ENCODE measurements at places on chromosomes 7 and 10. TPM values are rescaled to one million over a fixed set of nuclear protein-coding genes. Genes with fewer than 3 reads are reported as not detected.
A peak's percentile ranks its signal among the peaks of the same experiment; 100 is the strongest.

DNA sequence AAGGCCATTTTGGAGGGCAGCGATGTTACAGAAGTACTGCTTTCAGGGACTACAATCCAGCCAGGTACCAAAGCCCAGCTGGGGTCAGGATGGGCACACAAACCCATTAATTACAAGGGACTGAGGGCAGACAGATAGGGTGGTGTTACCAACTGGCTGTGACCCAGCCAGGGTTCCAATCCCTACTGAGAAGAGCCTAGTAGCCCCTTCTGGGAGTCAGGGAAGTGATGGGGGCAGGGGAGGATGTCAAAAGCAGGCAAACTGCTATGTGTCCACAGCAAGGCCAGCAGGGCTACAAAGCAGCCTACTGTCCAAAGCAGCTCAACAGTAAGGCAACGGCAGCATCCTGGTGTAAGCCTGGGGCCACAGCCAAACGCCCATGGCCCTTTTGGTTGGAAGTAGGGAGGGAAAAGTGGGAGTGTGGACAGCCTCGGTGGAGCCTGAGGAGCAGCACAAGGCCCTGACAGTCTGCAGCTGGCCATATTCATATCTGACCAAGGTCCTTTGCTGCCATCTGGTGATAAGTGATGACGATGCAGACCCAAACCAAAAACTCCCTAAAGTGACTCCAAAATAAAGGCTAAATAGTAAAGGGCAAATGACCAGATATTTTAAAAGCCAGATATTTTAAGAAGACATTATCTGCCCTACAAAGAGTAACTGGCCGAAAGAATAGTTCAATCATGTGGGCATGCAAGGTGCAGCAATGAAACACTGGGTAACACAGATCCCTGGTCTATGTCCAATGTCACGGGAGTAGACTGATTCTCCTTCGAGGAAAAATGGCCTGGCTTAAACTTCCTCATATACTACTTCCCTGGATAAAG, 56.9 kb downstream of the XPNPEP1 start:
- no peak overlapping the region for H3K4me3 ChIP-seq
- no peaks in the 10 kb centered on the region for H3K4me1 ChIP-seq
- no peaks in the 10 kb centered on the region for H3K27me3 ChIP-seq
- H3K27ac ChIP-seq, result no peak overlapping the region

PIP gene
- not detected for total RNA-seq

GRCh38 chr7:28729727-28730126, 228.4 kb downstream of the TRIL start:
- no peaks in the 10 kb centered on the region for H3K36me3 ChIP-seq
- no peaks in the 10 kb centered on the region for H3K27me3 ChIP-seq
- DNase-seq, result no peak
- H3K4me1 ChIP-seq, result peaks cover 5% of the 10 kb centered on the region
- no peak overlapping the region for H3K27ac ChIP-seq
- H3K4me3 ChIP-seq, result no peak overlapping the region

DNA sequence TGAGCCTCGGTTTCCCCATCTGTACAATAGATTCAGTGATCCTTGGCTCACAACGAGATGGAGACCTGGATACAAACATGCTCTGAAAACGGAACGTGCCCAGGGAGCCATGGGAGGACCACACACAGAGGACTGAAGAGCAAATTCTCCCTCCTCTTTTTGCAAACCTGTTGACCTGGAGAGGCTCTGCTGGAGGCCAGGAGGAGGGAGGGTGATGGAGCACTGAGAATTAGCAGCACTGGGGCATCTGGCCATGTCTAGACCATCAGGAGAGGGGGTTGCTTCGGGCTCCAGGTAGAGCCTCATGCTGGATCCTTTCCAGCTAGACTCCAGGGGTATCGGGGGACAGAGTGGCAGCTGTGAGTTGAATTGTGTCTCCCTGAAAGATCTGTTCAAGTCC, 97.4 kb upstream of the GPR26 start:
- no peak overlapping the region for H3K4me3 ChIP-seq
- H3K4me1 ChIP-seq, result no peaks in the 10 kb centered on the region
- no peaks in the 10 kb centered on the region for H3K27me3 ChIP-seq
- no peak overlapping the region for H3K27ac ChIP-seq

DNA sequence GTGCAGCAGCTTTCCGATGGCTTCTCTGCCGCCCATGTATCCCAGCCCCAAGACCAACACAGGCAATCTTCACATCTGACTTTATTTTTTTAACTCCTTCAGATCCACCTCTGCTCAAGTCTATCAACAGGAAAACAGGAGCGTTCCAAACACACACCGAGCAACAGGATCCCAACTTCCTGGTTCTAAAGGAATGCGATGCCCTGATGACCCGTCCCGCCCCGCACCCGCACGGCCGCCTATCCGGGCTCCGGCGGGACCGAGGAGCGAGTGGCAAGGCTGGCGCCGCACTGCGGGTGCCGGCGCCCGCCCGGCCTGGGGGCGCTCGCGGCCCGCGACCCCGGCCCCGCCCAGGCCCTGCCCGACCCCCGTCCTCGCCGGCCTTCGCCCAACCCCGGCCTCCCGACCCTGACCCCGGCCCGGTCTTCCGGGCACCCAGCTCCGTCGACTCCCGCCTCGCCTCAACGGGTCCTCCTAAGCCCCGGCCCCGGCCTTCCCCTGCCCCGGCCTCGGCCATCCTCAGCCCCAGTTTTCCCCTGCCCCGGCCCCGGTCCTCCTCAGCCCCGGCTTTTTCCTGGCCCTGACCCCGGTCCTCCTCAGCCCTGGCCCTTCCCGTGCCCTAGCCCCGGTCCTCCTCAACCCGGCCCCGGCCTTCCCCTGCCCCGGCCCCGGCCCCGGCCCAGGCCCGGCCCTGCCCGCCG, 730 bp downstream of the LARP4B start:
- H3K36me3 ChIP-seq, result no peaks in the 10 kb centered on the region
- peak; percentile 28 for DNase-seq
- peak overlapping the region; percentile 68 for H3K4me3 ChIP-seq
- H3K27me3 ChIP-seq, result no peaks in the 10 kb centered on the region
- H3K27ac ChIP-seq, result peak overlapping the region; percentile 94

Data from uterus (tissue), 4 donors.